ENCODE measurements at places on chromosomes 3 and 15.

DNA sequence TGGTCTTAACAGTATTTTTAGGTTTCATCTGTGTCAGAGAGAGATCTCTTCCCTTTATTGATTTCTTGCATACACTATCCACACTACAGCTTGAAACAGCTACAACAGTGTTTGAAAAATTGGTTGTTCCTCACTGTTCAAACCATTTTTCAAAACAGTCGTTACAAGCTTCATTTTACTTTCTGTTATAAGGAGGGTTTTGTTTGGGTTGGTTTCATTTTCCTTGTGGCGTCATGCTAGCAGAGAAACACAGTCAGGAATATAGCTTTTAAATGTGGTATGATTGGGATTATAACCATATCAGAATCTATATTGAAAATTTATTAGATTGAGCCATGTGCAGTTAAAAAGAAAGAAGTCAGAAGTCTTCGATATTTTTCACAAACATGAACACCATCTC is 400.6 kb downstream of the ZBTB20 start:
- no peak for DNase-seq

DNA sequence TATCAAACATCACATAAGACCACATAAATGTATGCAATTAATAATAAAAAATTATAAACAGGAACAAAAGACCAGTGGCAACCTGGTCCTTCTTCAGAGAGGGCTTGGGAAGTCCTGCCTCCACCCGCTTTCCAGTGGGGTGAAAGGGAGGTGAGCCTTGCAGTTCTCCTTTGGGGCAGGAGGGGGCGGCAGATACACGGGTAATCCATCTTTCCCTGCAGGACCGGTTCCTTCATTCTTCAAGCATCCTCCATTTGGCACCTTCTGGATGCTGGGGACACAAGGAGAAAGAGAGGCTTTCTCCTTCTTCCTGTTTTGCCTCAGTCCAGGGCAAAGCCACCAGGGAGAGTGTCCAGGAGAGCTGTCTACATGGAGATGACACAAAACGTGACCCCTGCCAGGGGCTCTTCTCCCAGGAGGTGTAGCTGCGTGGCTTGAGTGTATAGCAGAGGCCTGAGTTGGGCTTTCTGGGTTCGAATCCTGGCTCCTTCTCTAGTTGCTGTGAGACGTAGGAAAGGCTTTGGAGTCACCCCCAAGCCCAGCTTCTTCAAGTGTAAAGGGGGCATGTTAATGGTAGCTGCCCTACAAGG is 23.2 kb downstream of the RPLP1 start:
- peak; percentile 78 for DNase-seq

GRCh38 chr3:174000675-174001074 is 603.1 kb downstream of the NLGN1 start:
- DNase-seq, result no peak

DNA sequence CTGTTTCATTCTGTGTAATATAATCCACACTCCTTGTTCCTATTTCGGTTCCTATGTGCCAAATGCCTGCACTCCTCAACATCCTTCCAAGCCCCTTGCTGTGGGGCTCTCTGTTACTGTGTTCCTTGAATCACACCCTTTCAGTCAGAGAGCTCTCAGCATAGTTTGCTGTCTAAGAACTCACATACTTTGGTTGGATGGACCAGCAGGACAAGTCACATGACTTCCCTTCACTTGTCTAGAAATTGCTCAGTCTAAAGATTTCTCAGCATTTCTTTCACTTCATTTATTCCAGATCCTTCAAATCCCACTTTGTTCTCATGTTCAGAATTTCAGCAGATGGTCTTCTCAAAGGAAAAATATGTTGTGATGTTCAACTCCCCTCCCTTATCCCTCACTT is 203.5 kb upstream of the PFN2 start:
- DNase-seq, result no peak

DNA sequence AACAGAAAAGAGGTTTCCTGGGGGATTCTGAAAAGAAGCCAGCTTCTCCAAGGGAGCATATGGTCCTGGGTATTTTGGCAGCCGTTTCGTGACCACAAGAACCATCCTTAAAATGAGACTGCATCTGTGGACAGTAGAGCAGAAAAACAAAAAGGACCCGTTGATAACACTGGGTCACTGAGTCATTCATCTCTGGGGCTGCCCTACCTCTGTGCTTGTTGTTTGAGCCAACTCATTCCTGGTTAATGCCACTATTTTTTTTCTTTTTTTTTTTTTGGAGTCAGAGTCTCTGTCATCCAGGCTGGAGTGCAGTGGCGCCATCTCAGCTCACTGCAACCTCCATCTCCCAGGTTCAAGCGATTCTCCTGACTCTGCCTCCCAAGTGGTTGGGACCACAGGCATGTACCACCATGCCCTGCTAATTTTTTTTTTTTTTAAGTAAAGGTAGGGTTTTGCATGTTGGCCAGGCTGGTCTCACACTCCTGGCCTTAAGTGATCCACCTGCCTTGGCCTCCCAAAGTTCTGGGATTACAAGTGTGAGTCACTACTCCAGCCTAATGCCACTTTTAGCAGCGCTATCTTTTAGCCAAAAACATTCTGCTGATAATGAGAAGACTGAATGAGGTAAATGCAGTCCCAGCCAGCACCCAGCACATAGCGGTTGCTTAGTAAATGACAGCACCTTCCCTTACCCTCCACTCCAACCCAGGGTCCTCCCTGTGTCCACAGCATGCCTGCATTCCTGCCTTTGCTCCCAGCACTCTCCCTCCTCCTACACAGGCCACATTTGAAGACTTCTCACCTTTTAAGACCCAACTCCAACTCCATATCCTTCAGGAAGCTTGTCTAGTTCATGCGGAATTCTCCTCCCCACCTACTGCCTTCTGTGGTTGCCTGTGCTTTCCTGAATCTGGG is 9.1 kb upstream of the ISL2 start:
- peak; percentile 82 for DNase-seq

GRCh38 chr3:117144853-117145252 is 435.3 kb downstream of the TUSC7 start:
- DNase-seq, result no peak

- peak; percentile 85 for DNase-seq
Measured at GRCh38 chr3:173622166-173622565, 224.6 kb downstream of the NLGN1 start.

DNA sequence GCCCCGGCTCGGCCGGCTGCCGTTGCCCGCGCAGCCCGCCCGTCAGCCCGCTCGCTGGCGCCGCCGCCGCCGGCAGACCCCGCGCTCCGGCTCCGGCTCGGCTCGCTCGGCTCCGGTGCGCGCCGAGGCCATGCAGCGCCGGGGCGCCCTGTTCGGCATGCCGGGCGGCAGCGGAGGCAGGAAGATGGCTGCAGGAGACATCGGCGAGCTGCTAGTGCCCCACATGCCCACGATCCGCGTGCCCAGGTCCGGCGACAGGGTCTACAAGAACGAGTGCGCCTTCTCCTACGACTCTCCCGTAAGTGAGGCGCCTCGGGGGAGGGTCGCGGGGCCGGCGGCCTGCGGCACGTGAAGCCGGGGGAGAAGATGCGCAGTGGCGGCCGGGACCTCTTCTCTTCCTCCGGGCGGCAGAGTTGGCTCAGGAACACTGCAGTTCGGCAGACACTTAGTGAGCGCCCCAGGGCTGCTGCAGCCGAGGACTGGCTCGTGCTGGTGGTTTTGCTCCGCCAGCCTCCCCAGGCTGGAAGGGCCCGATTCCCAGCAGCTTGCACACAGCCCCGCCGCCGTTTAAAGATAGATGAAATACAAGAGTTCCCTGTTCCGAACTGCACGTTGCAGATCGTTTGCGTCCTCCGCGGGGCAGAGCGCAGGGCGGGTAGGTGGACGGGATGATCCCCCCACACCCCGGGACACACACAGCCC is 407 bp downstream of the USP13 start:
- DNase-seq, result peak; percentile 78

DNA sequence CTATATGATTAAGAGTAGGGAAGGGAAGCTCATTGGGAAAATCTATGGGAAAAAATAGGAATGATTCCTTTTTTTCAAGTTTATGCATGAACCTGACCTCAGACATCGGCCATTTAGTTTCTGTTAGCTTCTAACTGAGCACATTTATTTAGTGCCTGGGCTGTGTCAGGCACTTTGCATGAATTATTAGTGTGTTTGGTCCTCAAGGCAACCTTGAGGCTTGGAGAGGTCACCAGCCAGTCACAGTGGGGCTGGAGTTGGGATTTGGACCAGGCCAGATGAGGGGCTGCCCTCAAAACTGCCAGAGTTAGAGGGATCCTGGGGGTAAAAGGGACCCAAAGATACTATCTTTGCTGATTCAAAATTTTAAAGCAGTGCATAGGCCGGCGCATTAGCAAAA is 8.1 kb downstream of the SIAH2 start:
- DNase-seq, result no peak

DNA sequence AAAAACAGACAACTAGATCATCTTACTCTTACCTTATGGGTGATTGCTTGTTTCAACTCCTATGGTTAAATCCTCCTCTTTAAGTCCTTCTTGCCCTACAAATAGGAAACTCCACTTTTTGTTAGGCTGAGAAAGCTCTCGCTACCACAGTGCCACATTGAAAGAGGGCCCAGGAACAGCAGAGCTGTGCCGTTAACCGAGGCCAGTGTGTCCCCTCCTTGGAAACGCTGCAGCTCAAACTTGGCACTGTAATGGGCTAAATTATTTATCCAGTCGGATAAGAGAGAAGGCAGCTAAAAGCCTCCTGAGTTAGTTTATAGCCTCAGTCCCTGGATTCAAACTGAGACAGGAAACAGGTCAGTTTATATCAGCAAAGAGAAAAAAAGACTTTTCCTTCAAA is 46.1 kb downstream of the KBTBD12 start:
- DNase-seq, result peak; percentile 10

DNA sequence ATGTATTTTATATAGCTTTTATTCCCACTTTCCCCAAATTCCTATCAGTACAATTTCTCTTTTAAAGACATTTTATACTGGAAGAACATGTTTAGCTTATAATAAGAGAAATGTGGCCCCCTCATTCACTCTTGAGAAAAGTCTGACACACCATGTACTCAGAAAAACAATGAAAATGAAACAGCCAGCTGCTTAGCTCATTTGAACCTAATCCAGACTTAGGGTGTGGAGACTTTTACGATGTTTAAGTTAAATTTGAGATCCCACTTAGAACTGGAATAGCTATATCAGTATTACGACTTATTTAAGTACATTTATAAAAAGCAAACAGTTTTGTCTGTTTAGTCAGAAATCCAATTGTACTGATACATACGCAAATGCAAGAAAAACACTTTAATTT is 252.3 kb upstream of the ARRDC4 start:
- no peak for DNase-seq

GRCh38 chr3:132543011-132543739 is 53.9 kb upstream of the ACKR4 start:
- no peak for DNase-seq

- no peak for DNase-seq
Measured at GRCh38 chr3:160569894-160570652, 4.7 kb upstream of the KPNA4 start.

DNA sequence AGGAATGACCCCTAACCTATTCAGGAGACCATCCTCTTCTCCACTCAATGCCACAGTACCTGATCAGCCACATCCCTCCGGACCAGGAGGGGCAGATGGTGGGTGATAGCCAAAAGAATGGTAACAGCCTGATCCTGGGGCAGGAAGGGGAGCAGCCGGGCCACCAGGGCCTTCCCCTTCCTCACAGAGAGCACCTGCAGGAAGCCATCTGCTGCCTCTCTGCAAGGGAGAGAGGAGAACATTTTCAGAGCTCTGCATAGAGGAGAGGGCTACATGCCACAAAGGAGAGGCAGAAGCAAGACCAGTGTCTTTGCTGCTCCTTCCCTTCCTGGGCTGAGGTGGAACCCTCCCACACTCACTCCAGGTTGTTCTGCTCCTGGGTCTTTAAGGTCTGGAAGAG is 5.5 kb upstream of the SPG11 start:
- no peak for DNase-seq

DNA sequence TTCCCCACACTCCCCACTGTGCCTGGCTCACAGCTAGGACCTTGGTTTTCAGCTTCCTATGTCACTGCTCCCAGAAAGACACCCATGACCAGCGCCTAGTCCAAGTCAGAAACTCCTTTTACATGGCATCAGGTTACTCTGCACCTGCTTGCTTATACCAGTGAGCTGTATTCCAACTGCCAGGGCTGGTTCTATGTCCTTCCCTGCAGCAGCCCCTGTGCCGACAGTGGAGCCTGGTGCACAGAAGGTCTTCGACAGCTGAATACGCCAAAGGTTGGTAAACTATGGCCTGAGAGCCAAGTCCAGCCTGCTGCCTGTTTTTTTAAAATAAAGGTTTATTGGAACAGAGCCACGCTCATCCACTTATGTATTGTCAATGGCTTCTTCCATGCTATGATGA is 102.5 kb downstream of the IQSEC1 start:
- DNase-seq, result no peak

GRCh38 chr3:45443459-45443858 is 55.1 kb downstream of the LARS2 start:
- DNase-seq, result no peak

- no peak for DNase-seq
Measured at GRCh38 chr3:64368257-64369020, 143.2 kb upstream of the PRICKLE2 start.

GRCh38 chr15:49301562-49301961 is 121.5 kb upstream of the FGF7 start:
- DNase-seq, result no peak

- DNase-seq, result no peak
Measured at GRCh38 chr15:32729700-32730395, 12.0 kb downstream of the GREM1 start.

DNA sequence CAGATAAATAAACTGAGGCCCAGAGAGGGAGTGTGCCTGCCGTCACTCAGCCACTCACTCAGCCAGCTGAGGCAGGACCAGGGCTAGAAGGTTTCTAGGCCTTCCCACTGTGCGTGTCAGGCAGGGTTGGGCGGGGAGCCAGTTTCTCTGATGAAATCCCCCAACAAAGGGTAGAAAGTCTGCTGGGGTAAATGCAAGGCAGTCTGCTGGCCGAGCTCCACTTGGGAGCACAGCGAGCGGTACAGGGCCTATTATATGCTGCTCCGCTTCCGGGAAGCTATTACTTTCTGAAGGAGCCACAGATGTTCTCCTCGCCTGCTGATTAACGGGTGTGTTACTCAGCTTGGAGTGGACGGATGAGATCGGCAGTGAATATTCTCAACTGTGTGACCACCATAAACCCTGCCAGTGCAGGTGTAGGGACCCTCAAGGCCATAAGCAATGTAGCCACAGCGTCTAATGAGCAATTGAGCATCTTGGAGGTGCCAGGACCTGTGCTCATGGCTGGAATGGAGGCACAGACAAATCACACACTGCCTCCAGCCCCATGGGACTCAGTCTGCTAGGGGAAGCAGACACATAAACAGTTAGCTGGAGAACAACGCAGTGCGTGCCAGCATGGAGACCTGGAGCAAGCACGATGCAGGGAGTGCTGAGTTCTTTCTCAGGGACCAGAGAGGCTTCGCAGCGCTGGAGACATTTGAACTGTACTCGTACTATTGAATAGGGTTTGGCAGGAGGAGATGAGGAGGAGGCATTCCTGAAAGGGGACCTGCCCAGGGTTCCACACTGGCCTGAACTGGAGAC is 42.1 kb downstream of the CORO2B start:
- peak; percentile 57 for DNase-seq
